ENCODE measurements at places on chromosomes 7 and 10.
A peak's percentile ranks its signal among the peaks of the same experiment; 100 is the strongest.

- DNase-seq, result no peak
Observed at GRCh38 chr10:44161184-44161583, 223.7 kb downstream of the CXCL12 start.

DNA sequence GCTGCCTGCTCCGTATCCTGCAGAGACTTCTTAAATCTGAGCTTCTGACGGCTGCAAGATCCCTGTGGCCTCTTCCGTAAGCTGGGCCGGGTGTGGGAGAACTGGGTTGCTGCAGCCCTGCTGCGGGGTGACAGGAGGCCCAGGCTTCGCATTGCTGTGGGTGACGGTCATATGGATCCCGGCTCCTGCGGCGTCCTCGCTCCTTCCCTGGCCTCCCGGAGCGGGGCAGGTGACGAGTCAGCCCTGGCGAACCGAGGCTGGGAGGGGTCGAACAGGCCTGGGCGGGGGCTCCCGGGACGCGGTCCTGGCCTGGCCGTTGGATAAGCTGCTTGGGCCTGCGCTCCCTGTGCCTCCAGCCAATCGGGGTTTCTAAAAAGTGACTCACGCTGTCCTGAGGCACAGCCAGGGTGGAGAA is 7.8 kb upstream of the UBE2D1 start:
- DNase-seq, result no peak

- DNase-seq, result peak; percentile 27
Observed at GRCh38 chr10:103890194-103890658, 27.8 kb downstream of the STN1 start.

GRCh38 chr7:125857606-125858005 is 928.0 kb upstream of the POT1 start:
- DNase-seq, result no peak

DNA sequence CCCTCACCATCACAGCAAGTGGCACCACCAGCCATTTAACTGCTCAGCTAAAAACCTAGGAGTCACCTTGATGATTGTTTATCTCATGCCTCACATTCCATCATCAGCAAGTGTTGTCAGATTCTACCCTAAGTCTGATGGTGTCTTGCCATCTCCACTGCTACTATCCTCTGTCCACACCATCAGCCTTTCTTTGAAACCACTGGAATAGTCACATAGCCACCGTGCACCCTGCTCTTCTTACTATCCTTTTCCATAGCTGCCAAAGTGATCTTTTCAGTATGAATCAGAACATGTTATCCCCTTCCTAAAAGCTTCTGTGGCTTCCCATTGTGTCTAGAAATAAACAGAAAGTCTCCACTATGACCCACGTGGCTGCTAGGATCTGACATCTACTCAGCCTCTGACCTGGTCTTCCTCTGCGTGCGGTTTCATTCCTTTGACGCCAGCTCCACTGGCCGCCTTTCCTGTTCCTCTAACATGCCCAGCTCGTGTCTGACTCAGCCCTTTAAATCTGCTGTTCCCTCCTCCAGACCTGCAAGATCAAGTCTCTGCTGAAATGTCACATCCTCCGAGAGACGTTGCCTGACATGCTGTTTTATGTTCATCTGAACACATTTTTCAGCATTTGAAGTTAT is 16.5 kb upstream of the CHN2 start:
- DNase-seq, result peak; percentile 95

- peak; percentile 50 for DNase-seq
Observed at GRCh38 chr10:132322586-132323048, 9.4 kb upstream of the LRRC27 start.

DNA sequence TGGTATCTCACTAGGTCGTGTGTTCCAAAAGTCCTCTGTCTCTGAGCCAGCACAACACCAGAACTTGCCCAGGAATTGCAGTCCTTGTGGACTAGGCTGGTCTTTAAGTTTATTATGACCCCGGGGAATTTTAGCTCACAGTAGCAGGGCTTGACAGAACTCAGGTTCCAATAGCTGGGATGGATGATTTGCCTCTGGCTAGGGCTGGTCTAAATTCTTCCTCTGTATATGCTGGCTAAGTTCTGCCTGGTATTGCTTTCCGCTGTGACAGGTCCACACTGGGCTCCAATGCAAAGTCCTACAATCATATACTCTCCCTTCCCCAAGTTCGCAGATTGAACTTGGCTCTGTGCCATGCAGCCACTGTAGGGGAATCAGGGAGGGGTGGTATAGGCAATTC is 52.5 kb downstream of the FAS start:
- no peak for DNase-seq

DNA sequence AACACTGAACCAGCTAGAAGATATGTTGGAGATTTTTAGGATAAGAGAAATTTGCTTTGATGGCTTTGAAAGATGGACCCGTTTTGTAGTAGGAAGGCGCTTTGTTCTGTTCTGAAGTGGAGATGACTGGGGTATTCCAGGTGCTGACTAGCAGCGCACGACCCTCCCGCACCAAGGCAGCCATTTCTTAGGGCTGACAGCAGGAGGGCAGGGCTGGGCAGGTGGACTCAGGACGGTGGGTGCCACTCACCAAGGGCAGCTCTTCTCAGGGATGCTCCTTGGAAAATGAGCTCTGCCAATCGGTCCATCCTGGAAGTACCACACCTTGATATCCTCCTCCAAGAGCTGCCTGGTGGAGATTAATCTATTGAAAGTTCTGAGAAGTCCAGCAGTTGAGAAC is 463.6 kb upstream of the FOXK1 start:
- DNase-seq, result no peak

GRCh38 chr7:70693321-70693685 is 438.6 kb upstream of the GALNT17 start:
- no peak for DNase-seq

DNA sequence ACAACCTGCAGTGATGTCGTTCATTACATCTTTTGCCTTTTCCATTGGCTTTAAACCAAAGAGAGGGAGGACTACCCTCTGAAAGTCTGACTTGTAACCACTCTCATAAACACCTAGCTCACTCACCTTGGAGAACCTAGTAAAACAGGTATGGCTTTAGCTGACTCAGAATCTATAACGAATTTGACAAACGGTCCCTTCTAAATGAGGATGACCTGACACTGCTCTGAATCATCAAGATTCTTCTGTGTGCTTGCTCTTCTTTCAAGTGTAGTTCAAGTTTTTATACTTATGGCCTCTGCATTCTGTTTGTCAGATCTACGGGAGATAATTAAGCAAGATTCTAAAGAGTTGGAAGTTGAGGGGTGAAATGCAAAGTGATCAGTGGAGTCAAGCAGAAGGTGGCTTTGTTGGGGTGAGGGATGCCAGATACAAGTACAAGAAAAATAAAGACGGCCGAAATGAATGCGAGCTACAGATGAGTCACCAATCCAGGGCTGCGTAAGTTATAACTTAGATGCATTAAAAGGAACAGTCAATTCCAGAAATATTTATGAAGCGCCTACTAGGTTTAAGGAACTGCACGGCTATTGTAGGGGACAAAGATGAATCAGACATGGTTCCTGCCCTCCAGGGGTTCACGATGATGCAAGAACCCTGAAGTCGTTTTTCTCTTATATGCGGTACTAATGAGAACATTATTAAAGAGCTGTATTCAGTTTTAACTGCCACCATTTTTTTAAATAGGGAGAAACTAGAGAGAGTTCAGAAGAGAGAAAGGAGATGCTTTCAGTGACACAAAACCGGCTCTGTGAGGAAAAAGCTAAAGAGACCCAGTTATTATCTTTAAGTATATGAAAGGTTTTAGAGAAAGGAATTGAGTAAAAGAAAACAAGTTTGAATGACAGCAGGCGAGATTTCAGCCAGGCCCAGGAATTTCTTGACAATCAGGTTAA is 6.5 kb downstream of the HIPK2 start:
- peak; percentile 62 for DNase-seq

GRCh38 chr10:80259405-80259871 is 30.0 kb downstream of the MAT1A start:
- DNase-seq, result no peak

- no peak for DNase-seq
Observed at GRCh38 chr10:69728335-69728870, 73.3 kb upstream of the COL13A1 start.

GRCh38 chr10:89248990-89249389 is 2.6 kb downstream of the LIPA start:
- DNase-seq, result peak; percentile 58

GRCh38 chr7:44147026-44147991 is 6.2 kb upstream of the MYL7 start:
- no peak for DNase-seq

GRCh38 chr7:51472873-51473272 is 156.3 kb upstream of the COBL start:
- no peak for DNase-seq

GRCh38 chr10:101492814-101493213 is 95.2 kb downstream of the POLL start:
- no peak for DNase-seq

GRCh38 chr7:23184709-23185359 is 3.0 kb downstream of the NUP42 start:
- DNase-seq, result peak; percentile 87

- DNase-seq, result peak; percentile 75
Observed at GRCh38 chr7:10646194-10646593, 327.5 kb upstream of the PHF14 start.

DNA sequence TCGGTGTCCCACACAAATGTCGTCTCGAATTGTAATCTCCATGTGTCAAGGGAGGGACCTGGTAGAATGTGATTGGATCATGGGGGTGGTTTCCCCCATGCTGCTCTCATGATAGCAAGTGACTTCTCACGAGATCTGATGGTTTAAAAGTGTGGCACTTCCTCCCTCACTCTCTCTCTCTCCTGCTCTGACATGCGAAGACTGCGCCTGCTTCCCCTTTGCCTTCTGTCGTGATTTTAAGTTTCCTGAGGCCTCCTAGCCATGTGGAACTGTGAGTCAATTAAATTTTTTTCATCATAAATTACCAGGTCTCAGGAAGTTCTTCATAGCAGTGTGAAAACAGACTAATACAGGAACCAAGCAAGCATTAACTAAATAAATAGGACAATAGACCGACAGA is 229.1 kb downstream of the GFRA1 start:
- DNase-seq, result no peak

- DNase-seq, result no peak
Observed at GRCh38 chr7:129574487-129574886, 37.0 kb upstream of the NRF1 start.

DNA sequence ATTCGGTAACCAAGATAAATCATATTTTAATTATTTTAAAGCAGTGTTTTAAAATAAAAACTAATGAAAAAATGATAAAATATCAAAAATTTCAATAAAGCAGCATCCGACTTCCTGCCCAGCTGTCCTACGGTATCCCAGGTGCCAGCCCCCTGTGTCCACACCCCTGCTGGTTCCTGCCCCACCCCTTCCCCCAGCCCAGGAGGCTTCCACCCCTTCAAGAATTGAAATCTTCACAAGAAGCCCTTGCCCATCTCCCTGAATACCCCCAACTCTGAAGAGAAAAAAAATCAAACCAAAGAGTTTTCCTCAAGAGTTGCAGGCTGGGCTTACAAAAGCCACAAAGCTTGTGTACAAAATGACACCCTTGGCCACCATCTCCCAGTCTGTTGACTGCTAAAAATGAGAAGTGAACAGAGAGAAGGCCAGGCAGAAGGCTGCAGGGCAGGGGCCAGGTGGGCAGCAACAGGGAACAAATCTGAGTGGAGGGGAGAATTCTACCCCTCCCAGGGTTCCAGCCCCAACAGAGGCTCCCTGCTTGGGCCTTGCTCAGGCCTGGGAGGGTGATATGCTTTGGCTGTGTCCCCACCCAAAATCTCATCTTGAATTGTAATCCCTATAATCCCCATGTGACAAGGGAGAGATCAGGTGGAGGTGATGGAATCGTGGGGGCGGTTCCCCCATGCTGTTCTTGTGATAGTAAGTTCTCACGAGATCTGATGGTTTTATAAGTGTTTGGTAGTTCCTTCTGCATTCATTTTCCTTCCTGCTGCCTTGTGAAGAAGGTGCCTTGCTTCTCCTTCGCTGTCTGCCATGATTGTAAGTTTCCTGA is 14.5 kb downstream of the GPRIN2 start:
- DNase-seq, result no peak

- DNase-seq, result no peak
Observed at GRCh38 chr7:33981226-33981625, 75.9 kb downstream of the BMPER start.

DNA sequence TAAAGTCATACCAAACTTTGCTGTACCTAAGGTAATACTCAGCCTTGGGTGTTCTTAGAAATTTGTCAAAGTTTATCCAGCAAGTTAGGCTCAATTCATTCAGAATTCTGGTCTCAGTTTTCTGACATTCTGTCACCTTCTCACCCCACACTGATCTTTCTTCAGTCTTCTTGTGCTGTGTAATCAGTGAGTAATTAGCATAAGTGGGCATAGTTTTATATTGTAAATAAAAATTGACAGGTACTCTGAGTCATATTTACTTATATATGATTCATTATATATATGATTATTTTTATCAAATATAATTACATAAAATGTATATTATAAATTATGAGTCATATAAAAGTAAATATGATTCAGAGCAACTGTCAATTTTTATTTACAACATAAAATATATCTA is 170.9 kb upstream of the MAGI2 start:
- no peak for DNase-seq

GRCh38 chr7:12518920-12519681 is 51.4 kb upstream of the SCIN start:
- DNase-seq, result peak; percentile 39

GRCh38 chr7:133794479-133794878 is 332.7 kb upstream of the LRGUK start:
- DNase-seq, result no peak

GRCh38 chr10:14555807-14556206 is 218.9 kb downstream of the FAM107B start:
- no peak for DNase-seq

GRCh38 chr7:44973610-44974401 is 5.0 kb downstream of the MYO1G start:
- DNase-seq, result peak; percentile 74

- no peak for DNase-seq
Observed at GRCh38 chr7:50213622-50214017, 90.9 kb upstream of the IKZF1 start.

DNA sequence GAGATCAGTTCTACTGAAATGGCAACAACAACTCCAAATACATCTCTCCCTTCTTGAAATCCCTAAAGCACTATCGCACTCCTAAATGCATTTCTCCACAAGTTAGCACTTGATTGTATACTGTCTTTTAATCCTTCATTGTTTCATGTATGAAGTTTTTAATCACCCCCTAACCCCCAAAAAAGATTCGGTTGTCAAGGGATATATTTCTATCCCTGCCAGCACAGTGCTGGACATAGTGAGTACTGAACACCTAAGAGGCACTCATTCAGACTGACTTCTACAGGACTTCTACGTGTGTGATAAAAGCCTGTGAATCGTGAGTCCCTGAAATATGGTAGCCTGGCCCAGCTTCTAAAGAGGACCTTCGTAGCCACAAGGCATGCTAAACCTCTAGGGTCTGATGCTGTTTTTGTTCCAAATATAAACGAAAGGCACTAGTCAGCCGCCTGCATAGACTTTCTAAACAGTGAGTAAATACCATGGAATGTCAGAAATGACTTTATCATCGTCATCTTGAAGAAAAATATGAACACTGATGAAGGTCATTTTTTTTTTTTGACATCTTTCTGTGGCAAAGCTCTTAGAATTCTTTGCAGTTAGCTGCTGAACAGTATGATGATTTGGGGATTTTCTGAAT is 14.6 kb upstream of the ZSCAN21 start:
- DNase-seq, result no peak

GRCh38 chr10:79418274-79418673 is 27.1 kb downstream of the ZCCHC24 start:
- DNase-seq, result peak; percentile 18

All from suppressor macrophage (primary cell).